T-helper 1 cell (primary cell): ENCODE measurements at places on chromosomes 3 and 15.
A peak's percentile ranks its signal among the peaks of the same experiment; 100 is the strongest.

DNA sequence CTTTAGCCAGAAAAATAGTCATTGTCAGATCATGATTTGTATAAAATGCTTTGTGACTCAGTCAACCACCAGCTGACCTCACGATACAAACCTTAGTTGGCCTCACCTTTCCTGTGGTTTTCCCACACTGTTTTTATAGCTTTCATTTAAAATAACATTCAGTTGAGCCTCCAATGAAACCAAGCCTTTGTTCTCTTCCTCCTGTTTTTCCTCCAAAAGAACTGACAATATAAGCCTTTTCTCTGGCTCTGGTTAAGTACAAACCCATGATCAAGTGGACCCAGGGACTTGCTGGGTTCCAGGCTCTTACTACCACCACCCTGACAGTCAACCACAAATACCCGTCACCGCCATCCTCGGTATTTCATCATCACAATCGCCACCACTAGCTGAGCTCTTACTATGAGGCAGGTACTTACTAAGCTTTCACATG lies 81.7 kb downstream of the TAMM41 start:
- DNase-seq = peak; percentile 71

DNA sequence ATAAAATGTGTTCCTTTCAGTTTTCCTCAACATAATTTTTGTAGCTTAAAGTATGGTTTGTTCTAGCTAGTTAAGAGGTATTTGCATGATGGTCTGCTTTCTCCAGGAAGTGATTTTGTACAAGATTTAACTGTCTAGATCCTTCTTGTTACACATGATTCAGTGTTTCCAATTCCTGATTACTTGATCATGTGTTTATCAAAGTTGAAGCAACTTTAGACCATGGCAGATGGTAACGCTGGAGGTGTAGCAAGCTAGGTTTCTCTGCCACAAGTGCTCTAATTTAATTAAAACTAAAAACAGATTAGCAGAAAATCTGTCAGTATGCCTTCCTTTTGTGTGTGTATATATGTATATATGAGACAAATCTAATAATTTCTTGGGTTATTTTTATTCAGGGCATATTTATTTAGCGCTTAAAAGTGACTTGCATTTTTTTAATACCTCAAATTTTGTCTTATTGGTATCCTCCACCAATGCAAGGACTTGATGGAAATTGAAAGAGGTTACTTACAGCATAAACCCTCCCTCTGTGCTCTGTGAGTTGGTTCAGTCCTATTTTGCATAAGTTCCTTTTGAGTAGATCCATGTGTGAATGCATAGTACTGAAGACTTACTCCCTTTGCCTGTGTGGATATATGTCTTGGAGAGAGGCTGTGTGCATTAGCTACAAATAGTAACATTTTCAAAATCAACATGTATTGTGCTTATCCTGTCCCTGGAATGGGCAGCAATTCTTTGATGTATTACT lies 157.3 kb upstream of the CGNL1 start:
- no peak for DNase-seq

GRCh38 chr15:77782691-77783090 lies 150.0 kb upstream of the LINGO1 start:
- no peak for DNase-seq

DNA sequence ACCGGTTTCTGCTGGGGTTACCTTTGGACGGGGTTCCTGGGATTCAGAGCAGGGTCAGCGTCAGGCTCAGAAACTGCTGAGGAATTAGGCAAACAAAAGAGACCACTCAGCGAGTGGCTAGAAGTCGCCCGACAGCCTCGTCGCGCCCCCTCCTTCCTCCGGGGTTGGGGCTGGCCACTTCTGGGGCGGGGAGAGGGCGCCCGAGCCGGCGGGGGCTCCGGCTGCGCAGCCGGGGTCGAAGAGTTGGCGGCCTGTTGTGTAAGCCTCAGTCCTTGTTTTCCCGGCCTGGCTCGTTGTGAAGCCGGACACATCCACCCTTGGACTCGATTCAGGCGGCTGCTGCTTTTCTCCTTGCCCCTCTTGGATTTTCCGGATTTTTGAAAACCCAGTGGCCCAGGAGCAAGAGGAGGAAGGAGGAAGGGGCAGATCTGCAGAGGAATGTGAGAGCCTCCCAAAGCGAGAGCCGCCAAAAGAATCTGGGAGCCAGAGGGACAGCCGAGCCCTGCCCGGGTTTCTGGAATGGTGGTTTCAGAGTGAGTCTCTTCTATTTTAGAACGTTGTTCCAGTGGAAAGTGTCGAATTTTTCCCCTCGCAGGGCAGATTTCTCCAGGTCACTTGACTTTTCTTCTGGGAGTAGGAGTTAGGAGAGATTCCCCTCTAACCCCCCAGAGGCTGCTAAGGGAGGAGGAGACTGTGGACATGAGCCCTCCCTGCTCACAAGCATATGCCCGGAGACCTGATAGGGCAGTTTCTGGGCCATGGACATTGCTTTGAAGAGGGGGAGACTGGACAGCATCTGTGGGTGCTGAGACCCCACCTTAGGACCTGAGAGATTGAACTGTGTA lies 666 bp downstream of the SNX33 start:
- no peak for DNase-seq

GRCh38 chr3:38521391-38521987 lies 25.3 kb downstream of the EXOG start:
- DNase-seq = peak; percentile 56

GRCh38 chr3:42247576-42248027 lies 18.4 kb downstream of the CCK start:
- peak; percentile 48 for DNase-seq

DNA sequence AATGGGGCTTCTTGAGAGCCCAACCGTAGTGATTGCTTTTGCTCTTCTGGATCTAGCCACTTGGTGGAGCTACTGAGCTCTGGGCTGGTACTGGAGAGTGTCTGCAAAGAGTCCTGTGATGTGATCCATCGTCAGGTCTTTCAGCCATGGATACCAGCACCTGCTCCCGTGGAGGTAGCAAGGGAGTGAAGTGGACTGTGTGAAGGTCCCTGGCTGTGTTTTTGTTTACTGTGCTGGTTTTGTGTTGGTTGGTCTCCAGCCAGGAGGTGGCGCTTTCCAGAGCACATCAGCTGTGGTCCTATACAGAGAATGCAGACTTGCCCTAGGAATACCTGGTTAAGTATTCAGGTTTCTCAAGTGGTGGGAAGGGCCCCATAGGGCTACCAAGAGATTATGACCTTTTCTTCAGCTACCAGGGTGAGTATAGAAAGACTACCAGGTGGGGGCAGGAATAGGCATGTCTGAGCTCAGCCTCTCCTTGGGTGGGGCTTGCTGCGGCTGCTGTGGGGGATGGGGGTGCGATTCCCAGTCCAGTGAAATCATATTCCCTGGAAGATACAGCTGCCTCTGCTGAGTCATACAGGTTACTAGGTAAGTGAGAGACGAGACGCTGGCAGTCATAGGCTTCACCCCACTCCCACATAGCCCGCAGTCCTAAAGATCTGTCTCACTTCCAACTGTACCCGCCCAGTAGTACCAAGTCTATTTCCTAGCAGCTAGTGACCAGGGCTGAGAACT lies 733.7 kb downstream of the ZNF385D start:
- no peak for DNase-seq

DNA sequence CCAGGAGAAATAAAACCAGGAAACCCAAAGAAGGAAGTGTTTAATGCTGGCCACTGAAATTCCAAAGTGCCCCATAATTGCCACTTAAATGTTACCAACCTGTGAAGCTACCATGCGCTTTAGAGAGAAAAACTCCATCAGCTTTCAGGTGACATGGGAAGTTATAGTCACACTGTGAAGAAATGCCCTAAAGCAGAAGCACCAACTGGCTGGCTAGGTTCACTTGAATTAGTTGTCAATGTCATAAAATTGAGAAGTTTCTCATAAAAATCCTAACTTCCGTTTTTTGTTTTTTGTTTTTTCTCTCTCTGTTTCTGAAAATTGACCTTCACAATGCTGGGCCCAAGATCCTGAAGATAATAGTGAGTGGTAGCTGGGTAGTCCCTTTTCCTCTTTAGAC lies 167.9 kb upstream of the CTNNB1 start:
- no peak for DNase-seq

GRCh38 chr15:81304226-81304625 lies 19.7 kb downstream of the STARD5 start:
- peak; percentile 31 for DNase-seq

DNA sequence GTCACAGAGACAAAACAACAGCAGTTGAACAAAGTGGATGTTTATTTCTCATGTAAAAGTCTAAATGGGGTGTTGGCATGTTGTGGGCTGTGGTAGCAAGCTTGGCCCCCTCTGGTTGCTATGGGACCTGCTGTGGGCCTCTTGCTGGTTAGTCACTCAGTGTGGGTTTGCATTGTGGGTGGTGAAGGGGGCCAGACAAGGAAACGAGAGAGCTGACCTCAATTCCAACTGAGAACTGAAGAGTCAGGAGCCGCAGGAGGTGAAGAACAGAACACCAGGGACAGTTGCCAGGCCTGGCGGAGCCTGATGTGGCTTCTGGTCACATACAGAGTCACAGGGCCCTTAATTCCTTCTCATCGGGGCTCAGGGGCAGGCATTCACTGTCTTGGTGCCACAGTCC lies 1.9 kb upstream of the ADPGK start:
- DNase-seq = peak; percentile 59

DNA sequence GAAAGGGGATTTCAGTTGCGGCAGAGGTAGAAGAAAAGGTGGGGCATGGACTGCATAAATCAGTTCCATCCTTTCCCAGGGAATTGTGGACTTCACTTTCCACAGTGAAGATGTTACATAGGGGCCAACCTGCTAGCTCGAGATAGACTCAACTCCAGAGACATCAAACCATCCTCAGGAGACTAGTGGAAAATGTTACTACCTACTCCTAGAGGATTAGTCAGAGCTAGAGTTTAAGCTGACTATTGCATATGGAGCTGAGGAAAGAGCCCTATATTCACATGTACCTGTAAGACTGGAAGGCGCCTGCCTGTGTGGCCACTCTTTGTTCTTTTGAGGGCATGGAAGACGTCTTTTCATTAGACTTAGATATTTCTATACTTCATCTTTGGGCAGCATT lies 69.2 kb downstream of the KLHL25 start:
- no peak for DNase-seq

- DNase-seq = no peak
Measured at GRCh38 chr15:50107591-50108408, 11.2 kb downstream of the ATP8B4 start.

GRCh38 chr3:127368186-127369032 lies 80.6 kb upstream of the PRR20G start:
- DNase-seq = no peak

GRCh38 chr15:36798794-36799193 lies 219.4 kb downstream of the CDIN1 start:
- no peak for DNase-seq
